ENCODE measurements at places on chromosomes 2 and 18. TPM values are rescaled to one million over a fixed set of nuclear protein-coding genes. Genes with fewer than 3 reads are reported as not detected.

CFAP210 gene
- 0.29 TPM for polyA plus RNA-seq

NT5DC4 gene
- polyA plus RNA-seq, result not detected

SATB2 gene
- 2.8 TPM for polyA plus RNA-seq

RBM45 gene
- polyA plus RNA-seq, result 12.4 TPM

AQP12A gene
- 0.35 TPM for polyA plus RNA-seq

GRCh38 chr2:158113741-158114295 lies 12.1 kb downstream of the UPP2 start:
- no peak for DNase-seq

- no peak for DNase-seq
These were observed 728 bp downstream of the AUP1 start for GRCh38 chr2:74528600-74529356.

DNA sequence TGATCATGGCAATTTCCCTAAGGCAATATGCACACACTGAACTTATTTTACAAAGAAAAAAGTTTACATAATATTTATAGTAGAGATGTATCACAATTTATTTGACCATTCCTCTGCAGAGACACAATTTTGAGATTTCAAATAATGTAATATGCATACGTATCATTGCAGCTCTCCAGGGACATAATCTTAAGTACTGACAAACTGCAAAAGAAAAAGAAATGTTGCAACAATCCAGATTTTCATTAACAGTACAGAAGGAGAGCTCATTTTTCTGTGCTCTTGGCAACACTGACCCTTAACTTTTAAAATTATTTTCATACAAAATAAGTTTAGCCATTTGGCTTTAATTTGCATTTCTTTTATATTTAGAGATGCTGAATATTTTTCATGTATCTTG lies 710.2 kb upstream of the SLC39A10 start:
- peak; percentile 41 for DNase-seq

DNA sequence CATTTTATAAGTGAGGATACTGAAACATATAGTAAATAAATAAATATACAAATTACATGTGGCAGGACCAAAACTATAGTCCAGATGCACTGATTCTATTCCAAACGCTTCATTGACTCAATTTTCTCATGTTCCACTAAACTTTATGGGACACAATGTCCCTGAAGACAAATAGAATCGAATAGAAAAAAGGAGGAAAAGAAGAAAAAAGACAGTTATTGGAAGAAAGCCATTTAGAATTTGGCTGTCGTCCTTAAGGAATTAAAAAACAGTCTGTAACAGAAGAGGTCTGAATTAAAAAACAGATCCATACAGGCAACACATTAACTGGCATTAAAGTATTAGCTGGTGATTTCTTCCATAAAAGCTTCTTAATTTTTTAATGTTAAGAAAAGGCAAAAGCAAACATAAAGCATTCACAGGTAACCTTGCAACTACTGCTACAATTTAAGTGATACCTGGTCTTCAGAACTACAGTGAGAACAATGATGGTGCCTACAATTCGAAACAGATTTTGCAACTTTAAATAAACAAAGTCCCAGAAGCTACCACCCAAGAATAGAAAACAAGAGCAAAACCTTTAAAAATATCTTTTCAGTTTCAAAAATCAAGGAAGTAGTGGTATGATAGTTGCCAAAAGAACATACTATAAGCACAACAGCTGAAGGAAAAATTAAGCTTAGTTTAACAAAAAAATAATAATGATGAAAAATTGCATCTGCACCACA lies 17.4 kb upstream of the CHAC2 start:
- DNase-seq, result peak; percentile 36

DNA sequence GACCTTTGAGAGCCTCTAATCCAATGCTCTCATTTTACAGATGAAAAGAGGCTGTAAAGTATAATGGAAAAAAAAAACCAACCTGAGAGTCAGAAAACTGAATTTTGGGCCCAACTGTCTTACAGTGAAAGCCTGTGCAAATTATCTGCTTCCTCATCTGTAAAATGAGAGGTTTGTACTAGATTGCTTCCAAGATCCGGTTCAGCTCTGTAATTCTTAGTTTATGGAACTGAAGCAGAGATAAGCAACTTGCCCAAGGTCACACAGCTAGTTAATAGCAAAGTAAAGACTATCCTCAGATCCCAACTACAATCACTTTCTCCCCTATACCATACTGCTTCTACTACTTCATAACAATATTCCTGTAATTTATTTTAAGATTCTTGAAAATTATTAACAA lies 6.3 kb downstream of the TLK1 start:
- DNase-seq, result no peak

Data from muscle of arm (tissue), 14 donors.